AG20443 (cell line): ENCODE measurements at places on chromosomes 12 and 14.

DNA sequence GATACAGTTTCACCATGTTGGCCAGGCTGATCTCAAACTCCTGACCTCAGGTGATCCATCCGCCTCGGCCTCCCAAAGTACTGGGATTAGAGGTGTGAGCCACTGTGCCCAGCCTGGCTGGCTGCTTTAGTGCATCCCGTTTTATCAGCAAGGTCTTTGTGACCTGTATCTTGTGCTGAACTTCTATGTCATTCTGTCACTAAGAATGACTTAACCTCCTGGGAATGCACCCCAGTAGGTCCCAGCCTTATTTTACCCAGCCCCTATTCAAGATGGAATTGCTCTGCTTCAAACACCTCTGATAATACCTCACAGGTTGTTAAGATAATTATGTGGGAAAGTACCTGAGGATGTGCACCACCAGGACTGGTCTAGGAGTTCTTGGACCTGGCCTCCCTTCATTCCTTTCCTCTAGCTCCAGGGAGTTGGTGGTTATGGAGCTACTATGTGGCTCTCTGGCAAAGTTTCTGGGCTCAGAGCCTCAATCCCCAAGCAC lies 26.1 kb upstream of the JPH4 start:
- no peak for DNase-seq

- peak; percentile 64 for DNase-seq
These were observed 66.2 kb downstream of the RNF34 start for GRCh38 chr12:121465921-121466793.

DNA sequence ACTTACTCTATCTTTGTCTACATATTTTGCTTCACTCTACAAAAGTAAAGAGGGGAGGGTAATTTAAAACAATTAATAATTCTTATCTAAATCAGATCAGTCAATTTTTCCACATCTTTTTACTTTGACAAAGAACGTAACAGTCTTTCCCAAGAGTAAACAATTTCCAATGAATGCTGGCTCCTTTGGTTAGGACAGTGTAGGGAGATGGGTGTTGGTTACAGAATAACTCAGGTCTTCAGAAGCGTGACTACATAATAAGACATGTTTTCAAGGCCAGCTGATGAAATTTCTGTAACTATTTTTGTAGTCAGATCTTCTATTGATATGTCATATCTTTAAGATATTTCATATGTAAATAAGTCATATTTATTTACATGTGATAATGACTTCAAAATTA lies 183.0 kb upstream of the CAND1 start:
- no peak for DNase-seq

- no peak for DNase-seq
These were observed 59.3 kb downstream of the SLC15A5 start for GRCh38 chr12:16218234-16218633.

DNA sequence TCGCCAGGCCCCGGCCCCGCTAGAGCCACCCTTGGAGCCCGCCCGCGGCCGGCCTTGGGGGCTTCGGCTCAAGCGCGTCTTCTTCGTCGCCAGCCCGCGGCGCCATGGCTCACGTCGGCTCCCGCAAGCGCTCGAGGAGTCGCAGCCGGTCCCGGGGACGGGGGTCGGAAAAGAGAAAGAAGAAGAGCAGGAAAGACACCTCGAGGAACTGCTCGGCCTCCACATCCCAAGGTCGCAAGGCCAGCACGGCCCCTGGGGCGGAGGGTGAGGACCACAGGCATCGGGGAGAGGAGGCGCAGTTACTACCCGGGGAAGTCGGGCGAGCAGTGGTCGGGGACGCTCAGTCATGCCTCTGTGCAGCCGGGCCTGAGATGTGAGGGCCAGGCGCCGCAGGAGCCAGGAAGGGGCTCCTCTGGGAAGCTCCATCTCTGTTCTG lies 573 bp downstream of the ARL6IP4 start:
- no peak for DNase-seq

- DNase-seq: peak; percentile 21
These were observed 3.7 kb upstream of the CACNA2D4 start for GRCh38 chr12:1922075-1922709.

DNA sequence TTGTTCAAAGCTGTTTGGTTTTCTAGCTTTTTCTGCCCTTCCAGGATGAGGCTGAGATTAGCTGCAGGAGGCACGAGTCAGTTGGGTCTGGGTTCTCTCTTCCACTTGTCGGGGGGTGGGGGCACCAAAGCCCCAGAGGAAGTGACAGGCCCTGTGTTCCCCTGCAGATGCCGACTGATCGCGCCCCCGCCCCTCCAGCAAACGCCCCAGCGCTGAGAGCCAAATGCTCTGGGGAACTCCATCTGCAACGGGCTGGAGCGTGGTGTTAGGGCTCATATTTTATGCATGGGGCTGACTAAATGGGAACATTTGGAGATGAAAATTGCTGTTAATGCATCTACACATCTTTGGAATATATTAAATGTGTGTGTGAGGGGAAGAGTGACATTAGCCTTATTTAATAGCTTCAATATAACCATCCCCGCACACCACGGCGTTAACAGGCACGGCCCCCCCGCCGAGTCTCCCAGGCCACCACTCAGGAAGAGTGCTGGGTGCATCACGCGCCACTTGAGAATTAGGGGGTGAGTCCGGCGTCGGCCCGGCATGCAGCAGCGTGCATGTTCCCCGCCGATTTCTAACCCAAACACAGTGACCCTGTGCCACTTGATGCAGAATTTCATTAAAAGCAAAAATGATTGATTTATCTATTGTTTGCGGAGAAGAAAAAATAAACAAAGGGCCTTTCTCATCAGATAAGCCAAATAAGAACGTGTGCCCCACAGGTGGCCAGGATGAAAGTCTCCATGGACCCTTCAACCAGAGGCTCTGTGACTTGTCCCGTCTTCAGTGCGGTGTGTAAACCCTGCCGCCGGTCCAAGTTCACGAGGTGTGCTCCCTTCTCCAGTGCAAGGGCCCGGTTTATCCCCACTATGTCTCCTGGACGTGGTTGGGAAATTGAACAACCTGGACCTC lies 165.0 kb upstream of the RTL1 start:
- DNase-seq: no peak

DNA sequence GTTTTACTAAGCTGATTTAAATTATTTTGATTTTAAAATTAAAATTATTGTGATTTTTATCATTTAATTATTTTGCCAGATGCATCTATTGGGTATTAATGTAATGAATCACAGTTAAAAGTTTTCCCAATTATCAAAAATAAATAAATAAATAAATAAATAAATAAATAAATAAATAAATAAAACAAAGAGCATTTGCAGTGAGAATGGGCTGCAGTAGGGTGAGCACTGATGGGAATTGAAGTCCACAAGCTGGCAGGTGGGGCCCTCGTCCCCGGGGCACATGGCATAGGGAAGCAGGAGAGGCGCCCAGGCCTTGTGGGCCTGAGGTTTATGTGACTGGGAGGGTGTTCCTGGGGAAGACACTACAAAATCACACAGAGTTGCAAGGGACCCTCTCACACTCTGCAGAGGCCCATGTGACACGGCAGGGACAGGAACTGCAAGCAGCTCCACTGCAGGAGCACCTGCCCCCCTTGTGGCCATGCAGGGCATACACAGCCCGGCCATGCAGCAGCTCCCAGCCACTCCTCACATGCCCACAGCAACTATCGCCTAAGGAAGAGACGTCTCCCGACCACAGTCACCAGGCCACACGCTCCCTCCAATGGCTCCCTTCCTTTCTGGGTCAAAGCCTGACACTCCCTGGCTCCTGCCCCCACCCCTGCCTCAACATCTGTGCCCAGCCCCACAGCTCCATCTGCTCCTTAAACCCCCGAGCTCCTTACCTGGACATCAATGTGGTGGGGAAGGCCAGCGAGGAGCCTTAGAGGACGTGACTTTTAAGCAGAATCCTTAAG lies 256.3 kb upstream of the SFSWAP start:
- peak; percentile 68 for DNase-seq

DNA sequence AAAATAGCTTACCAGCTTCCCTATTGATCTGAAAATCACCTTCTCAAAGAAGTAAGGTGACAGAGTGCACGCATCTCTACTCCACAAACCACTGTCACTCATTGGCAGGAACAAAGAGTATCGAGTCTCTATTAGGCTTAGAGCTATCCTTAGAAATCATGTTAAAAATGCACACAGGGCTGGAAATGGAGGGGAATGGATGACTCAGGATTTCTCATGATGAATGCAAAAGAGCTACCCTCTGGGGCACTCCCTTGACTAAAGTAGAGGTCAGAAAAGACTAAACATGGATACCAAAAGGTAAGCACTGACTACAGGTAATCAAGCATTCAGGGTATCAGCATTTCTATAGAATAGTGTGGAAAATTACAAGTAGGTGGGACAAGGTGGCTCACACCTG lies 96.1 kb upstream of the ANO4 start:
- no peak for DNase-seq

GRCh38 chr14:59197695-59198262 lies 9.3 kb downstream of the DAAM1 start:
- no peak for DNase-seq

DNA sequence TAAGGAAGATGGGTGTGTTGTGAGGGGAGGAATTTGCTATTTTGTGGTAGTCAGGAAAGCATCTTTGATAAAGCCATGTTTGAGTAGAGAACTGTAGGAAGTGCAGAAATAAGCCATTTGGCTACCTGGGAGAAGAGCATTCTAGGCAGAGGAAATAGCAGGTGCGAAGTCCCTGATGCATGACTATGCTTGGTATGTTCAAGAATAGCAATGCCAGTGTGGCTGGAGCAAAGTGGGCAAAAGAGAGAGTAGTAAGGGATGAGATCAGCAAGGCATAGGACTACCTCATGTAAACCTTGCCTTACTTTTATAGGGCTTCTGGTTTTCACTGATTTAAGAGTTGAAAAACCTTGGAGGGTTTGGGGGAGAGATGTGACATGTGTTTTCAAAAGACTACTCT lies 365.5 kb upstream of the GARIN6 start:
- DNase-seq: no peak
